ENCODE measurements at places on chromosomes 2 and 18. TPM values are rescaled to one million over a fixed set of nuclear protein-coding genes. Genes with fewer than 3 reads are reported as not detected.

Gene UGT1A3
- not detected for total RNA-seq

Gene C2orf72
- not detected for total RNA-seq

Gene RFX8
- total RNA-seq, result not detected

Gene NOSTRIN
- total RNA-seq, result not detected

Gene SOX11
- not detected for total RNA-seq

Gene RAB6D
- total RNA-seq, result not detected

Gene CENPO
- 51.7 TPM for total RNA-seq

Gene LAPTM4A
- total RNA-seq, result 31.0 TPM

Gene SALL3
- not detected for total RNA-seq

Gene MRPS5
- 69.0 TPM for total RNA-seq

Gene TMEM247
- not detected for total RNA-seq

Gene FKBP1B
- total RNA-seq, result 3.7 TPM

Gene MCFD2
- 40.0 TPM for total RNA-seq

Gene IL1F10
- total RNA-seq, result not detected

DNA sequence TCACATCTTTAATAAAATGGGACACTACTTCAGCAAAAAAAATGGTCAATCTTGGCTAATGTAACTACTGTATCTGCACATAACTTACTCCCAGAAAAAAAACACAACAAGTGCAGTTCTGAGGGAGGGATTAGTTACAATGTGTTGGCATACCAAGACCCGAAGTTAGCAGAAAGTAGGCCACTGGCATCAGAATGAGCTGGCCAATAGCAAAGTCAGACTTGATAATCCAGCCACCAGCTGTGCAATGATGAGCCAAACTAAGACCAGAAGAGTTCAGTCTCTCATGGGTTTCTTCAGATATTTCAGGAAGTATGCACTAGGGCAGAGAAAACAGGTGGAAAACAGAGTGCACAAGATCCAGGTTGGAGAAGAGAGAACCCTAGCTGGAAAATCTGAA lies 65.3 kb downstream of the OLA1 start:
- no peak for DNase-seq

GRCh38 chr18:52829876-52830405 lies 489.9 kb downstream of the DCC start:
- no peak for DNase-seq

- DNase-seq, result no peak
These were observed 254.6 kb downstream of the RND3 start for GRCh38 chr2:150232871-150233270.

DNA sequence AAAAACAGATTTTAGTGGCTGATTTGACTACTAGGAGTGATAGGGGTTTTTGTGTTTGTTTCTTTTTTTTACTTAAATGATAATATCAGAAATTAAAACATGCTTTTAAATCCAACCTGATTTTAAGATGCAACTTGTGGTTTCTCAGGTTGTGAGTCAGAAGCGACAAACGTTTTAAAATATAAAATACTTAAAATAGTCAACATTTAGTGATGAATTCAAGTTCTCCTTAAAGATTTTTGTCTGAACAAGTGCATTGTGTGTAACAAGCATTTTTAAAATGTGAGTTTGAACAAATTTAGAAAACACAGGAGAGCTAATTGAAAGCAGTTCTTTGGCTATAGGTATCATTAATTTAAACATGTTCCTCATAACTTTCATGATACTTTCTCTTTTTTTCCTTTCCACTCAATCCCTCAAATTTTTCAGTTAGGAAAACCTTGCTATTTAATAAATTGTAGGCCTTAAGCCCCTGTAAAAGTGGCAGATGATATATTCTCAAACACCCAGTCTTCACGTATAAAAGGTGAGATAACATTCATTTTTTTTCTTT lies 3.6 kb downstream of the TBR1 start:
- DNase-seq, result no peak

- peak; percentile 21 for DNase-seq
These were observed 2.1 kb downstream of the TRIB2 start for GRCh38 chr2:12718711-12719399.

DNA sequence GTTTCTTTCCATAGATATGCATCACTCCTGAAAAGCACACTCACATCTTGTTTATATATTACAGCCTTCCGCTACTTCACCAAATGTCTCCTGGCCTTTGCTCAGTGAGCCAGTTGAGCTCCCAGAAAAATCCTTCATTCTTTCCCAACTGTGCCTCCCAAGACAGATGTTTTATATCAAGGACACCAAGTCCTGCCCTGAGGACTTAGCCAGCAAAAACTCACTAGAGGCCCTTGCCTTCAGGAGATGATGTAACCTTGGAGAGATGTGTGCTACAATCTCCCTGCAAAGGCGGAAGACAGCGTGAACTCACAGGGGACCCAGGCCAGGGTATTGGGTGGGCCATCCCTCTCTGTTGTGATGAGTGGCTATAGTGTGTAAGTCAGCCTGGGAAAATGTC lies 86.1 kb upstream of the CTAGE1 start:
- no peak for DNase-seq

DNA sequence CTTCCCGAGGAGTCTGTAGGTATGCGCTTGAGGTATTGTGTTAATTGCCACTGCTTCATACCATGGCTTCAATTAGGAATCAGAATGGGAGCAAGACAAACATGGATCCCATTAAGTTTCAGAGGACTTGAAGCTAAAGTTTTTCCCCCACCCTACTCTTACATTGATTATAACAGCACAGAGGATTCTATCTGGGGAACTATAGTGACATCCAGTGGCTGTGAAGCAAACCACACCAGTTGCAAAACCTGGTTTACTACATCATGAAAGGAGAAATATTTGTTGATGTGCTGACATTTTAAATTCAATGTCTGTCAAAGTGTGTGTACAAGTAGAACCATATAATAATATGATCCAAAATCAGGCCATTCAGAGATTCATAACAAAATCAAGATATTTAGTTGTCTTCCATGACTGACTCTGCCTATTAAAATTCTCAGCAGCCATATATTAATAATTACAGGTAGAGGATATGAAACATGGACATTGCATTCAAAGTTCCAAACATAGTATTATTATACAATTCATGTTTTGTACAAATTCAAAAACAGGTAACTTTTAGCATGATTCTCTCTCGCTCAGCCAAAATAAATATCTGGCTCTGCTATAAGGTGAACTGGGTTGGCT lies 82.9 kb downstream of the GRB14 start:
- DNase-seq, result no peak

DNA sequence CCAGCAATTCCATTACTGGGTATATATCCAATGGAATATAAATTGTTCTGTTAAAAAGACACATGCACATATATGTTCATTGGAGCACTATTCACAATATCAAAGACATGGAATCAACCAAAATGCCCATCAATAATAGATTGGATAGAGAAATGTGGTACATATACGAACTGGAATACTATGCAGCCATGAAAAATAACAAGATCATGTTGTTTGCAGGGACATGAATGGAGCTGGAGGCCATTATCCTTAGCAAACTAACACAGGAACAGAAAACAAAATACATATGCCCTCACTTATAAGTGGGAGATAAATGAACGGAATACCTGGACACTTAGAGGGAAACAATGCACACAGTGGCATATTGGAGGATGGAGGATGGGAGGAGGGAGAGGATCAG lies 355.8 kb downstream of the CCDC85A start:
- no peak for DNase-seq

GRCh38 chr2:38268691-38269327 lies 108.3 kb downstream of the ATL2 start:
- no peak for DNase-seq

DNA sequence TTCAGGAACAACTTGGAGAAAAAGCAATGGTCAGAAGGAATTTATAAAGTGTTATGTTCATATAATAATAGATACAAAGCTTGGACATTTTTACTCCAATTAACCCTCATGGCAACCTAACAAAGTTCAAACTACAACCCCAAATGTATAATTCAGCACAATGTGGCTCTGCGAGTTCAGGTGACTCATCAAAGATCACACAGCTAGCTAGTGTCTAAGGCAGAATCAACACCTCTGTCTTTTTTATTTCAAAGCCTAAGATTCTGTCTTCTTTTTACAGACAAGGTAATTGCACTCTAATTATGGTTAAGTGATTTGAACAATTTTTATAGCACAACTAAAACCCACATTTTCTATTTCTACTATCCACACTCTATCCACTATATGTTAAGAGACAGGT lies 90.5 kb downstream of the CHST9 start:
- no peak for DNase-seq

DNA sequence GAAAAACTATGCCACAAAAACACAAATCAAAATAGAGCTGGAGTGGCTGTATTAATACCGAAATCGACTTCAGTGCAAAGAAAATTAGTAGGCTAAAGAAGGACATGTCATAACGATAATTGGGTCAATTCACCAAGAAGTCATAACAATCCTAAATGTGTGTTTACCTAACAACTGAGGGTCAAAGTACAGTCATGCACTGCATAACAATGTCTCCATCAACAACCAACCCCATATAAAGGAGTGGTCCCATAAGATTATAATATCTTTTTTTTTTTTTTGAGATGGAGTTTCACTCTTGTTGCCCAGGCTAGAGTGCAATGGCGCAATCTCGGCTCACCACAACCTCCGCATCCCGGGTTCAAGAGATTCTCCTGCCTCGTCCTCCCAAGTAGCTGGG lies 87.5 kb downstream of the NAB1 start:
- no peak for DNase-seq

GRCh38 chr2:223056701-223057418 lies 4.9 kb downstream of the KCNE4 start:
- DNase-seq, result no peak

DNA sequence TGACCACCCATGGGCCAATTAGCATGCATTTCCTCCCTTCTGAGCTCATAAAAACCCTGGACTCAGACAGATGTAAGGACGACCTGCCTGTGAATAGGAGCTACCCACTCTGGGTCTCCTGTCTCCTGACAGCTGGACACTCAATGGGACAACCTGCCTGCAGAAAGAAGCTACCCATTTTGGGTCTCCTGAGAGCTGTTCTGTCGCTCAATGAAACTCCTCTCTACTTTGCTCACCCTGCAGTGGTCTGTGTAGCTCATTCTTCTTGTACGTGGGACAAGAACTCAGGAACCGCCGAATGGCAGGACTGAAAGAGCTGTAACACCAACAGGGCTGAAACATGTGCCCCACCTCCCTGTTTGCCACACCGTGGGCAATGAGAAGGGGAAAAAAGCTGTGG lies 60.3 kb upstream of the DYNC1I2 start:
- no peak for DNase-seq

- DNase-seq, result no peak
These were observed 91.4 kb downstream of the ESCO1 start for GRCh38 chr18:21509062-21509461.

DNA sequence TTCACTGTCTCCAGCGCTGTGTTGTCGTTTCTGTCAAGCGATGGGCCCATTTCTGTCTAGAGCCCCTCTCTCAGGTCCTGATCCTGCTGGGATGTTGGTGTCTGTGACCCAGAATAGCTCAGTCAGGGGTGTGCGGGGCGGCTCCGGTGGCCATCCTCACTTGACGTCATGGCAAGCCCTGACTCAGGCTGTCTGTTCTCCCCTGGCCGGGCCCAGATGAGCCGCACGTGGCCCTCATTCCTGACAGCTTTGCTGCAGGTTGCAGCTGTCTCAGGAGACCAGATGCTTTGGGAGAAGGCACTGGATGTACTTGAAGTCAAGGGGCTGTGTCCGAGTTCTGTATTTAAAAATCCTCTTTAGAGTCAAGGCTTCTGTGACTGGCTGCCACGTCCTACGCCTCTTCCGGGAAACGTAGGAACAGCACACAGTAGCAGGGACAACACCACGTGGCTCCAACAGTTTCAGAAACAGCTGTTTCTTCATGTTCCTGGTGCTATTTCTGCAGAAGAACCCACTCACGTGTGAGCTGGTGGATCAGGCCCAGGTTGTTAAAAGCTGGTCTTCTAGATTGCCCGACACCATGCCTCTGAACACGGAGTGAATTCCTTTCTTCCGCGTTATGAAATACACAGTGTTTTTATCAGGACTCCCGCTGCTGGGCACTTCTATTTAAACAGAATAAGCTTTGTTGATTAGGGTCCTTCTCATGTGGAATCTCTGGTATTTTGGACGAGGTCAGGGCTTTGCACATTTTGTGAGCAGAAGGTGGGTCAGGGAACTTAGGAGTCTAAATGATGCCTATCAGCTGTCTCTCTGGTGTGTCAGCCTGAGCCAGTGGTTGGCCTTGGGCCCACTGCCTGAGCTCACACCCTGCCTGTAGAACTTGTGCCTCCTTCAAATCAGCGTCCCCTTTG lies 28.3 kb upstream of the NTSR2 start:
- no peak for DNase-seq

- no peak for DNase-seq
These were observed 53.6 kb downstream of the FAM228A start for GRCh38 chr2:24228470-24228869.
